LNCaP clone FGC (cell line): ENCODE measurements at places on chromosomes 4 and X.
A peak's percentile ranks its signal among the peaks of the same experiment; 100 is the strongest.

- DNase-seq = no peak
Observed at GRCh38 chr4:158728236-158728635, 5.0 kb upstream of the PPID start.

DNA sequence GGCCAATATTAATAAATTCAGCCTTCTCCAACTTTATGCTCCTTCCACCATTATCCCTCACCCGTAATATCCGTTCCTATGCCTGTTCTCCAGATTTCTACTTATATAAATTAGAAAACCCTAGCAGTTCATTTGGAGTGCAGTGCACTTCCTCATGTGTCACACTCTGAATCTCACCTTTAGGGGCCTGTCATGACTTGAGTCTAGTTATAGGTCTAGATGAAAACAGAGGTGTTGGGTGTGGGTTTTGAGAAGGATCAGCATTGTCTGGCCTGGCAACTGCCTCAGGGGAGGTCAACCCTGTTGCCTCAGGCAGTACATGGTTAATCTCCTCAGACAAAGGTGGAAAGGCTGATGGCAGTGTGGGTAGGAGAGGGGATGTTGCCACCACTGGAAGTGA lies 876.8 kb downstream of the FAT4 start:
- no peak for DNase-seq

- DNase-seq = no peak
Observed at GRCh38 chrX:118595501-118596042, 100.0 kb downstream of the DOCK11 start.

DNA sequence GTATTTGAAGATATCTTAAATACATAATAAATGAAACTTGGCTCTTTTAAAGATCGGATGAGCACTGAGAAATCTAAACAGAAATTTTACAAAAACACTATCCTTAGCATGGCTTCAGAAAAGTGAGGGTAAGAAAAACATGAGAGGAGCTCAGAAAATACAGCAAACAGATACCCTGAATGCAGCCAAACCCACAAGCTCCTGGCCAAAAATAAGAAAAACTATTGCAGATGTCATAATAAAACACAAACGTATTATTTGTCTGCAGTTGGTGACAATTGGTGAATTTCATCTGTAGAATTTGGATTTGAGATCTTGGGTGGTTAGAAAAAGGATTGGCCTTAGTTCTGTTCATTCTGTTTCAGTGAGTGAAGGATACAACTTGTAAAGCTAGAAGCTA lies 603.9 kb downstream of the INPP4B start:
- no peak for DNase-seq

DNA sequence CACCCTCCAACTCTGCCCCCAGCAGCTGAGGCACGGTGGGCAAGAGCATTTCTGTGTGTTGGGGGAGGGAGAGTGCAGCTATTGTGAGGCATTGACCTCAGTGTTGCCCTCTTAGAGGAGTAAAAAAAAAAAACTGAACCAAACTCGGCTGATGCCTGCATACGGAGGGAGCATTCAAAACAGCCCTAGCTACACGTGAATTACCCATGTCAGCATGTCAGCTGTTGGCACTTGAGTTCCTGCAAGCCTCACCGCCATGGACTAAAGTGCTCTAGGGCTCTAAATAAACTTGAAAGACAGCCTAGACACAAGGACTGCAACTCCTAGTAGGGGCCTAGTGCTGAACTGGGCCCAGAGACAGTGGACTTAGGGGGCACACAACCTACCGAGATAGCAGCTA lies 22.0 kb downstream of the ITIH6 start:
- DNase-seq = no peak

DNA sequence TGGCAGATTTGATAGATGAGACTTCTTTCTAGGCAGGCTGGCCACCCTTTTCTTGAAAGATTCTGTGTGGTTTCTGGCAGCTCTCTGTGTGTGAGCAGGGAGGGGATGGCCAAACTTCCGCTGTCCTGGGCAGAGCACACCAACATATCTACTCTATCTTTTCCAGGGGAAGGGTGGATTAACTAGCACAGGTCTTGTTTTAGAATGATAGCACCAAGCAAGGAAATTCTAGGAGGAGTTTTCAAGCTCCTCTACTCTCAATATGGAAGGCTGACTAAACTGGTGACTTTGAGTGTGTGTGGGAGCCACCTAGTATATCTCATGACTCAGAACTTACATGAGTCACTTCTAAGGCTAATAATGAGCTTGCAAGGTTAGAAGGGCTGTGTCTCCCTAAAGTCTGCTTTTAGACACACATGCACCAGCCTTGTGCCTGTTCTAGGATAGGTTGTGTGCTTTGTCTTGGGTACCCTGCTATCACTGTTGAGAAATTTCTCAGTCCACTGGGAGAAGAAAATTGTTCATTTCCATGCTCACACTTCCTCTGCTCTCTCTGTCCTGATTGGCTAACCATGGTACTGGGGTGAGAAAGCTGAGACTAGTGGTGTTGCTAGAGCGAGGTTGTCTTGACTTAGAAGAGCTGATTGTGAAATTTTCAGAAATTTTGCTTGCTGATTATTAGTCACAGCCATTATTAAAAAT lies 72.9 kb downstream of the YIPF6 start:
- DNase-seq = no peak

DNA sequence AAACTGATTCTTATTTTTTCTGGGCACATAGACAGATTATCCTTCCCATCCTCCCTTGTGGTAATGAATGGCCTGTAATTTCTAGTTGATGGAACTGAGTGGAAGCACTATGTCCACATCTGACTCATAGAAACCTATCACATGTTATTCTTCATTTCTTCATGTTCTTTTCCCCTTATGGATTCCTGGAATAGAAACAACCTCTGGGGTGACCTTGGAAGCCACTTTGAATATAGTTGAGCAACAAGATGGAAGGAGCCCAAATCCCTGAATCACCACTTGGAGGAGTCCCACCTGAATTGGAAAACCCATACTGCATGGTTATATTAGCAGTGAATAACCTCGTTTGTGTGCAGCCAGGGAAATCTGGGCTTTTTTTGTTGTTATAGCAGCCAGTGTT lies 137.8 kb downstream of the MID1IP1 start:
- no peak for DNase-seq

DNA sequence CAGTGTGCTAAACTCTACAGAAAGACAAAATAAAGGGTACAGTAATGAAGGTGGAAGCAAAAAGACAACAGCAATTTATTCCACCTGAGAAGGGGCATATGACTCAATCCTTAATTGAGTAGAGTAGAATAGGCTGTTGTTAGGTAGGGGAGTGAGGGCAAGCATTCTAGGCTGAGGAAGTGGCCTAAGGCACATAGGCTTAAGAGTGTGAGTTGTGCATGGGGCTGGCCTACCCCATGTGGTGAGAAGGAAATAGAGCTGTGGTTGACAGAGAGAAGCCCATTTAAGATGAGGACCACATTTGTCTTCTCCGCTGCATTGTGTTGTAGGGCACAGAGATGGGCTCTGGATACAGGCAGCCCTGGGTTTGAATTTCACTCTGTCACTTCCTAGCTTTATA lies 3.4 kb upstream of the ZCCHC18 start:
- DNase-seq = no peak

- no peak for DNase-seq
Observed at GRCh38 chrX:15511563-15511962, 11.0 kb downstream of the BMX start.

DNA sequence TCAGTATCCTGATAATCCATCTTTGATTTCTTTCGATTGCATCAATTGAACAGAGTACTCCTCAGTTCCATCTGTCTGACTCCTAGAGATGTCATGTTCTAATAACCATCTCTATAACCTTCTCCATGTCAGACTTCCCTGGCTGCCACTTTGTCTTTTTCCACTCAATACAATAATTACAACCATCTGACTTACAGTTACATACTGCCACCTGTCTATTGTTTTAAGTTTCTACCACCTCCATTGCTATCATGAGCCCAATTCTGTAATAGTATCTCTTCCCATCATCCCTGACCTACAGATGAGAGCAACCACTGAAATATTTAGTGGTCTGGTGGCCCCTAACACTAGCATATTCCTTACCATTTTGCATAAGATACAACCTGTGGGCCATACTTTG lies 439.2 kb upstream of the FAM47C start:
- no peak for DNase-seq

DNA sequence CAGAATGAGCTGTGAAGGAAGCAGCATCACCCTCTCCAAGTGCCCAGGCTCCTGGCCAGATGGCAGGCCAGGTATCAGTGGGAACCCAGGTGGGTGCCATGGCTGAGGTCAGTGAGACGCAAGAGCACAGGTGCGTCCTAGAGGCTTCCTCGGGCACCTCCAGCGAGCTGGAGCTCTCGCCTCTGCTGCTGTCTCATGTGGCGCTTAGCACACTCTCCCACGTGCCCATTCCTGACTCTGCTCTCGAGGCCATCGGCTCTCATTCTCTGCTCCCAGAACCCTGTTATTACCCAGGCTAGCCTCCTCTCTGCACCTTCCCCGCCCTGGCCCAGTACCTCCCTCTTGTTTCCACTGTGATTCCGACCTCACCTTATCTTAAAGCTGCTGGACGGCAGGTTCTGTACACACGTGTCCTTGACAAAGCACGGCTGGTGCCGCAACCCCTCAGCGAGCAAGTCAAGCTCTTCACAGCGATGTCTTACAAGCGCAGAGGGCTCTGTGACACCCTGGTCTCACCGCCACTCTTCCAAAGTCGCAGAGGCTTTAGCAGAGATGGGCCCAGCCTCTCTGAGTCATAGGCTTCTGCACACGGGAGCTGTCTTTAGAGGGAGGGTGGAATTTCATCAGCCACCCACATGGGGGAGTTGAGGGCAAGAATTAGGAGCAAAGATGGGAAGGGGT lies 15.4 kb upstream of the MSANTD1 start:
- no peak for DNase-seq

DNA sequence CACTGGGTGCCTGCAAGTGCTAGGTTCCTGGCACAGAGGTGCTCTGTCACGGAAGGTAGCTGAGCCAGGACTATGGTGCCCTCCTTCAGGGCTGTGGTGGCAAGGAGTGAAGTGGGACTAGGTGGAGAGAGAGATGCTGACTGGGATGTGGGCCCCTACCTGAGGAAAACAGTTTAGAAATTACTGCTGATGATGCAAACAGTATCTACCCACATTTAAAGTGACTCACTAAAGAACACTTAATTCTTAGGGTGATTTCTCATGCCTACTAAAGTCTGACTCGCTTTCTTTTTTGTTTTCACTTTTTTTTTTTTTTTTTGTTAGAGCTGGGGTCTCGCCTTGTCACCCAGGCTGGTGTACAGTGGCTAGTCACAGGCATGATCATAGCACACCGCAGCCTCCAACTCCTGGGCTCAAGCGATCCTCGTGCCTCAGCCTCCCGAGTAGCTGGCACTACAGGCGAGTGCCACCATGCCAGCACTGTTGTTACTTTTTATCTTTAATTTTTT lies 3.1 kb downstream of the ZNF185 start:
- DNase-seq = no peak

GRCh38 chr4:41369680-41370079 lies 113.0 kb downstream of the UCHL1 start:
- DNase-seq = no peak

GRCh38 chr4:47278631-47279030 lies 184.9 kb downstream of the COMMD8 start:
- DNase-seq = no peak

GRCh38 chrX:50103176-50103575 lies 97.6 kb downstream of the AKAP4 start:
- no peak for DNase-seq

DNA sequence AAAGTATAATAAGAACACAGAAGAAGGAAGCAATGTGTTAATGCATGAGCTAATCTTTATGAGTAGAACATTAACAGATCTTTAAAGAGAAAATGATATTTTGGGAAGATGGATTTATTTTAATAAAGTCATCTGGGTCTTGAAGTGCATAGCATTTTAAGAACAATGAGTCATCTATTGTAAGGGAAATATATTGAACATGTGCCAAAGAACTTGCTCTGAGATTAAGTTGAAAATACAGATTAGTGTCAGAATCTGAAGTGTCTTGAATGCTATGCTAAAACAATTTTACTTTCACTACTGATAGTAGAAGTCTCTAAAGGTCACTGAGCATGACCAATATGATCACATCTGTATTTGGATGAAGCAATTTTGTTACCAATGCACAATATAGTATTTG lies 776.7 kb upstream of the GRID2 start:
- DNase-seq = no peak

- no peak for DNase-seq
Observed at GRCh38 chr4:110615353-110616237, 7.3 kb downstream of the PITX2 start.

DNA sequence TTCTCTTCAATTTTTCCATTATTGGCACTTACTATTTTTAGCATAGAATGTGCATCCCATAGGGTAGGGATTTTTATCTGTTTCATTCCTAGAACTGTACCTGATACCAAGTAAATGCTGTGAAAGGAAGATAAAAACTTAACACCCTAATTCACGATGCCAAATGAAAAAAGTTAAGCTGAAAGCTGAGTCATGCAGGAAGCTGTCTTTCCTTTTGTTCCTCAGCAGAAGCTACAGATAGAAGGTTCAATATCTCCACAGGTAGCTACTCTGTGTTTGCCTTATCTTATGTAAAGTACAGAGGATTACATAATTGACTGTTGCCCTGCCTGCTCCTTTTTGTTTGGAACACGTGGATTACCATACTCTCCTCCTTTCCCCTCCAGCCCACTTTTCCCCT lies 77.0 kb downstream of the LRP2BP start:
- DNase-seq = peak; percentile 63

DNA sequence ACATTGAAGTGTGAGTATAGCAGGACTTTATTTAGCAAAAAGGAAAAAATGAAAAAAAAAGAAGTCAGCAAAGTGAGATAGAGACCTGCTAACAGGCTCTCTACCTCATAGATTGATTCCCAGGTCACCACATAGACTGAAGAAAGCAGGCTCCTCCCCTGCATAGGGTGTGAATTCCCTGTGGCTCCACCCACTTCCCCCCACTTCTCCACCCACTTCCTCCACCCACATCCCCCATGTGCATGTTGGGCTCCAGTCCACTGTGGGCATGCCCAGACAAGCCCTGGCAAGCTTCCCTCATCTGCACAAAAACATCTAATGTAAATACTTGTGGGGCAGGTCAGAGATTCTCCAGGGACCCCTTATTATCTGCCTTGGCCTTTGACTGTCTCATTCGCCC lies 97.8 kb downstream of the TMEM47 start:
- no peak for DNase-seq

DNA sequence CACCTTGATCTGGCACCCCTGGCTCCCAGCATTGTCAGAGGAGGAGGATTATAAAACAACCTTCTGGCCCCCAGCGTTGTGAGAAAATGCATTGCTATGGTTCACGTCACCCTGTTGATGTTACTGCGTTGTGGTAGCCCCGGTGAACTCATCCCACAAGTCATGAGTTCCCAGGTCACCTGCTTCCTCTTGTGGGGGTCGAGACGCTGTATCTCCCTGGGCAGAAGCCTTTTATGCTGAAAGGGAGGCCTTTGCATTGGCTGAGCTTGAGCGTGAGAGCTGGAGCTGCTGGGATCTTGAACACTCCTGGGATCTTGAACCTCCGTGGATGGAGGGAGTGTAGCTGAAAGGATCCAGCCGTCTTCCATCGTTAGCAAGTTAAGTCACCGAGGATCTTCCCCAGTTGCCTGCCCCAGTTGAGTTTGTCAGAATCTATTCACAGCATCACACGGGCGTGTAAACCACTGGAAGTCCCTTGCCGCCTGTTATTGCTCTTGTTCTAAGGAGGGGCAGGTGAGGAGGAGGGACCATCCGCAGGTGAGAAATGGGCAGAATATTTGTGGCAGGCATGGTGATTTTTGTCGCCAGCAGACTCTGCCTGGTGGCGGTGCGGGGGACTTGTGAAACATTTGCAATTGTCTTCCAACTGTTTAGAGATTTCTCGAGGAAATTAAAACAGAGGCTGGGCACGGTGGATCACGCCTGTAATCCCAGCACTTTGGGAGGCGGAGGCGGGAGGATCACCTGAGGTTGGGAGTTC lies 299.9 kb downstream of the ASMT start:
- DNase-seq = no peak

- DNase-seq = no peak
Observed at GRCh38 chr4:165512424-165512823, 133.6 kb downstream of the CPE start.
